ENCODE measurements at places on chromosomes 16 and 17.

DNA sequence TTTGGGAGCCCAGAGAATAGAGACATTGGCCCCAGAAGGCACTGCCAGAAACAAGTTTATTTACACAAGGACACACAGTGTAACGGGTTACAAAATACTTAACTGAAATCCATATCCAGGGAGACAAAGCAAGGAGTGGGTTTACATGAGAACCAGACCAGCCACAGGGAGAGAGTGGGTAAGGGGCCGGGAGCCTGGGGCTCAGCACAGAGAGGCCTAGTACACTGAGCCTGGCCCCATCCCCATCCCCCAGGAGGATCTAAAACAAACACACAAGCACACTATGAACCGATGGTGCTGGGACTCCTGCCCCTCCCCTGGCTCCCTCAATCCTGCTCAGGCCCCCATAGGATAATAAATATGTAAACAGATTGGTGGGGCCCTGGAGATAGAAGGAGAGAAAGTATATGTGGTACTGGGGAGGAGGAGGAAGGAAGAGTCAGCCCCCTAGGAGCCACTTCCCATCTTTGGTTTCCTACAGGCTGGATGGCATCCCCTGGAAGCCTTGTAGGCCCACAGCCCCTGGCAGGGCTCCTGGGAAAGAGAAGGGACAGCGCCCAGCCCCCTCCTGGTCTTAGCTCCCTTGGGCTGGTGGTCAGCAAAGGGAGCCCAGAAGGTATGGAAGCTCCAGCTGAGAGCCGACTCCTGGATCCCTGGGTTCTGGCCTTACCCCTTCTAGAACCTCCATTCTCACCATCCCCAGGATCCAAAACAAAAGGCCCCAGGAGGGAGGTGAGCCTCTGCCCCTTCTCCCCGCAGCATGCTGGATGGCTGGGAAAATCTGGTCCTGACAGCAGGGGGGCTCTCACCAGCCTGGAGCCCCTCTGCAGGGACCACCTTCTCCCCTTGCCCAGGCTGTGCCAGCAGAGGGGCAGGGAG lies 6.4 kb downstream of the G6PC3 start:
- DNase-seq, result no peak

DNA sequence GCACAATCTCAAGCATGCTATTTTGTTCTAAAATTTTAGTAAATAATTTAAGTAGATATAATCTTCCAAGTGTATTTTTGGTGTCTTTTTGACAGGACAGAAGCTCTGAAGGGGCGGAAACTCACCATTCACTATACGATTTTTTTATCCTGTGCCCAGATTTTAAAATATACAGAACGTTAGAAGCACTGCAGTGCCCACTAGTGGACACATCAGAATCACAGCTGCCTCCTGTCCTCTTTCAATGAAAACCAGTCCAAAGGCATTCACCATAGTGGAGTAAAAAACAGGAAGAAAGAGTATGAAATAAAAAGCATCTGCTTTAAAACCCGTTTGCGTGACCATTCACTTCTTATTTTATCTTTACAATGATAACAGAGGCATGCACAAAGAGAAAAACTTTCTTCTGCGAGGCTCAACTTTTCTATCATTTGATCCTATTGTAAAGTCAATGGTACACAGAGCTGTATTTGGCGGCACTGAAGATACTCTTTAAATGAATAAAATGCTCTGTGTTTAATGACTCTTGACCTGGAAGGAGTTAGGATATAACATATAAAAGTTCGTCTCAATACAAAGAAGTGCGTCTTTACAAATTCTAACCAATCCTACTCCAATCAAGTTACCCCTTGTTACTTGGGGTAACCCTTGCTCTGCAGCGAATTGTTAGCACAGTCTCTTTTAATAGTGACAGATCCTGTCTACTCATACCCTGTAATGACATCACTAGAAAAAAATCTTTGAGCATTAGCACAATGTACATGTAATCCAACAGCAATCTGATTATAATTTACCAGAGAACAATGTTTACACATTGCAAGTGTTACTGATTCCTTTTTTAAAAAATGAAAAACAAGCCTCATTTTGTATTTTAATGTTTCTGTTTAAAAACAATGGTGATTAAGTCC lies 339.8 kb upstream of the PSMD7 start:
- peak; percentile 58 for DNase-seq

- DNase-seq, result no peak
Observed at GRCh38 chr17:11264183-11264871, 23.3 kb downstream of the SHISA6 start.

DNA sequence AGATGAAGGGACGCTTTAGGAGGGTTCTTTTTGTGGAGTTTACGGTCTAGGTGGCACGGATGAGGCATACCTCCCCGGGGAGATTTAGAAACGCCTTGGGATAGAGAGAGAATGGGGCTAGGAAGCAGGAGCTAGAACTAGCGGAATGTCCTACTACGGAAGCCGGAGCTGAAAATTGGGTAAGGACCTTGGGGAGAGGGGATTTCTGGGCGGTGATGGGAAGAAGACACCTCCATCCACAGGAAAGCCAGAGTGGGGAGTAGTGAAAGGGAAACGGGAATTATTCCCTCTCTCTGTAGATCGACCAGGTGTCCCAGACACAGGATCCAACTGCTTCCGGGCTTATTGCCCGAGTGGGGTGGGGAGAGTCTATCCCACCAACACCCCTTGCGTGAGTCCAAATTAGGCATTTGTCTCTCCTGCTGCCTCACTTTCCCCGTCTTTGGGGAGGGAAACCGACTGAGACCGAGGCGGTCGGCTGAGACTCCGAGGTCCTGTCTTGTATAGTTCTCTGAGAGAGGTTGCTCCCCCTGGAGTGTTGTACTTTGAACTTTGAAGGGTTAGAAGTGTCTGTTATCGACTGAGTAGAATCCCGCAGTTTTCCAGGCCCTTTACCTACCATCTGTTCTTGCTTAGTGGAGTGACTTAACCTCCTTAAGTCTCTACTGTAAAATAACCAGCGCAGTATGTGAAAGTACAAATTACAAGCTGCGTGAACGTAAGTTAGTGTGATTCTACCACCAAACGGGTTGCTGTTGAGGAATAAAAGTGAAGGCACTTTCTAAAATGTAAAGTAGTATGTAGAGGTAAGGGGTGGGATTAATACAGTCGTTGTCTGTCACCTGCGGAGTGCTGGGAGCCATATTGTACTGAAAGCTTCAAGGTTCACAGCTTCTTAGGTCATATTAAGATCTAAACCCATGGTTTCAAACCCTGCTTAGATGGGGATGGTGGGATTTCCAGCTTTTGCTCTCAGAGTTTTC lies 1.0 kb downstream of the RSPRY1 start:
- peak; percentile 68 for DNase-seq

GRCh38 chr16:27253526-27253930 lies 15.0 kb downstream of the NSMCE1 start:
- no peak for DNase-seq

GRCh38 chr17:82698974-82699442 lies 510 bp upstream of the RAB40B start:
- DNase-seq, result no peak

GRCh38 chr17:81426393-81427172 lies 31.3 kb downstream of the BAHCC1 start:
- no peak for DNase-seq

GRCh38 chr17:36475346-36475970 lies 11.0 kb upstream of the ZNHIT3 start:
- peak; percentile 55 for DNase-seq

- DNase-seq, result no peak
Observed at GRCh38 chr17:45319239-45319703, 2.5 kb upstream of the MAP3K14 start.

DNA sequence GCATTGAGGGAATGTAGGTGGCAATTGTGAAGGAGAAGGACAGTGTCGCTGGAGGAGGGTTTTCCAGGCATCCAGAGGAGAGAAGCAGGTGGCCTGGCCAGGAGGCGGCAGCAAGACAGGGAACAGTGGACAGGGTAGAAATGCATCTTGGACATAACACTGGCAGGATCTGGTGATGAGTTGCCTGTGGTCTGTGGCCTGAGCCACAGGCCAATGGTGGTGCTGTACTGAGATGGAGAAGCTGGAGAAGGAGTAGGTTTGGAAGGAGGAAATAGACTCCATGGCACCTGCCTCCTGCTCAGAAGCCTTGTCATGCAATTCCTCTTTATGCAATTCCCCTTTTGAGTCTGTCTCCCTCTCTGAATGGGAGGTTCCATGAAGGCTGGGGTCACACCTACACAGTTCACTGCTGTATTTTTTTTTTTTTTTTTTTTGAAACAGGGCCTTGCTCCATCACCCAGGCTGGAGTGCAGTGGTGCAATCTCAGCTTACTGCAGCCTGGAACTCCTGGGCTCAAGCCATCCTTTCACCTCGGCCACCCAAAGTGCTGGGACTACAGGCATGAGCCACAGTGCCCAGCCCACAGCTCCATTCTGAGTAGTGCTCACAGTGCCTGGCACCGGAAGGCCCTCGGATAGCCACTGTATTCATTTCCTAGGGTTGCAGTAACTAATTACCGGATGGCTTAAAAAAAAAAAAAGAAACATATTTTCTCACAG lies 13.5 kb upstream of the CACNG4 start:
- DNase-seq, result no peak

GRCh38 chr16:68612996-68613395 lies 32.1 kb upstream of the CDH3 start:
- DNase-seq, result no peak

- no peak for DNase-seq
Observed at GRCh38 chr16:46895399-46896313, 11.5 kb downstream of the GPT2 start.

GRCh38 chr16:50369133-50369804 lies 481 bp upstream of the BRD7 start:
- no peak for DNase-seq
